ENCODE measurements at places on chromosomes 13 and 19. TPM values are rescaled to one million over a fixed set of nuclear protein-coding genes. Genes with fewer than 3 reads are reported as not detected.

- DNase-seq, result no peak
Measured at GRCh38 chr19:359653-359925, 15.0 kb upstream of the MIER2 start.

GRCh38 chr19:16462757-16463250, 9.0 kb downstream of the EPS15L1 start:
- no peak for DNase-seq

GRCh38 chr13:21897161-21897560, 226.3 kb downstream of the FGF9 start:
- DNase-seq, result no peak

- no peak for DNase-seq
Measured at GRCh38 chr13:44084146-44084545, 204.4 kb downstream of the LACC1 start.

DNA sequence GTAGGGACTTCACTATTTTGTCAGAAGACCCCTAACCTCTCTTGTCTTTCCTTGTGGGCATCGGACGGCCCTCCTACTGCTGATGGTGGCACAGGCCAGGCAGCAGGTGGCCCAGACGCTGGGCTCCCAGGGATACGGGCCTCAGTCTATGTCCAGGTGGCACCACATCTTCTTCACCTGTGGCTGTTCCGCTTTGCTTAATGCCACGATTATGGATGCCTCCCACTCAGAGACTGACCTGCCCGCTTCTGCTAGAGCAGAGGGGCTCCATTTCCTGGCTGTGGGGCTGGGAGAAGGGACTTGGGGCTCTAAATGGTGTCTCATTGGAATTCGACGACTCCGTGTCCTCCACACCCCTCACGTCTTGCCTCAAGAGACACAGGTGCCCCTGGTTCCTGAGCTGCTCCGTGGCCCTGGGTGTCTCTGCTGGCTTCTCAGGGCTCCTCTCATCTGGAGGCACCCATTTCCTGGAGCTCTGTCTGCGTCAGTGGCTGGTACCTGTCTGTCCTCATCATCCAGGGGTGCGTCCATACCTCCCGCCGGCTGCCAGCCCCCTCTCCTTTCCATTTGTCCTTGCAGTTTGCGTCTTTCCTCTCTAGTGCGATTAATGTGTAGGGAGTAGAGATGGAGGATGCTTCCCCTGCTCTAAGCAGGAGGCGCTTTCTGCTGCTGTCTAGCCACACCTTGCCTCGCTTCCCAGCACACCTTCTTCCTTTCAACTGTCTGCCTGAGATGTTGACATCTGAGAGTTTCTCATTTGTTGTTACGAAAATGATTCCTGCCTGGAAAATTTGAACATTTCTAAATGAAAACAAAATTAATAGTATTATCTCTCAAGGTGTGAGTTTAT, 63.4 kb downstream of the TEX29 start:
- DNase-seq, result no peak

GRCh38 chr13:50236898-50237318, 221.7 kb downstream of the KCNRG start:
- DNase-seq, result no peak

DNA sequence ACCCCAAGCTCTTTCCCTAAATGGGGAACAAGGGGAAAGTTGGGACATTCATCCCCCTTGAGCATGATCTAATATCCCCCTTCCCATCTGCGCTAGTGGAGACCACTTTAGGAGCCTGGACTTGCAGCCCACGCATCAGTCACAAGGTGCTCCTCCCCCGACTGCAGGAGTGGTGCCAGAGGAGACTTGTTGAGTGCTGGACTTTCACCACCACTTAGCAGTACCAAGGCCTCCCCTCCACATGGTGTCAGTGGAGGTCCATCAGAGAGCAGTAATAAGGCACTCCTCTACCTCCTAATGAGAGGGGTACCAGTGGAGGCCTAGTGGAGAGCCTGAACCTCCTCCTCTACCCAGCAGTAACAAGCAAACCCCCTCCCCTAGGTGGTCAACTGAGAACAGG, 22.5 kb downstream of the CAB39L start:
- no peak for DNase-seq

GRCh38 chr13:42497798-42498197, 76.2 kb upstream of the TNFSF11 start:
- DNase-seq, result no peak

GRCh38 chr13:48708764-48709163, 55.0 kb downstream of the CYSLTR2 start:
- no peak for DNase-seq

GRCh38 chr13:79500829-79501228, 19.9 kb downstream of the NDFIP2 start:
- DNase-seq, result no peak

DNA sequence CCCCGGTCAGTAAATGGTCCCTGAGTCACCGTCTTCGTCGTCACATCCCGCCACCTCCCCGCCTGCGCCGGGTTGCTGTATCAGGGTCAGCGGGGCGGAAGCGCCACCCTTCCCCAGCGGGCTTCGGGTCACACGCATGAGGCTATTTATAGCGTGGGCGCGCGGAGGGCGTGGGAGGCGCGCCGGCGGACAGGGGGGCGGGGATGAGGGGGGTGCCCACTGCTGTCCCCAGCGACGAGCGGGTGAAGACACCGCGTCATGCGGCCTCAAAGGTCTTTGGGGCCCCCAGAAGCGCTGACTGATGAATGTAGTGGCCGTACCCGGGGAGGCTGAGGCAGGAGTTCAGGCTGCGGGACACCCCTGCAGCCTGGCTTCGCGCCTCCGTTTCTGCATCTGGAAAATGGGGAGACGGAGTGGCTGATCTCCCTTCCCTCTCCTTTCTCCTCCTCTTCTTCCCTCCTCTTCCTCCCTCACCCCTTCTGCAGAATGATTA, 7.9 kb downstream of the UNC13A start:
- DNase-seq, result peak; percentile 61

DNA sequence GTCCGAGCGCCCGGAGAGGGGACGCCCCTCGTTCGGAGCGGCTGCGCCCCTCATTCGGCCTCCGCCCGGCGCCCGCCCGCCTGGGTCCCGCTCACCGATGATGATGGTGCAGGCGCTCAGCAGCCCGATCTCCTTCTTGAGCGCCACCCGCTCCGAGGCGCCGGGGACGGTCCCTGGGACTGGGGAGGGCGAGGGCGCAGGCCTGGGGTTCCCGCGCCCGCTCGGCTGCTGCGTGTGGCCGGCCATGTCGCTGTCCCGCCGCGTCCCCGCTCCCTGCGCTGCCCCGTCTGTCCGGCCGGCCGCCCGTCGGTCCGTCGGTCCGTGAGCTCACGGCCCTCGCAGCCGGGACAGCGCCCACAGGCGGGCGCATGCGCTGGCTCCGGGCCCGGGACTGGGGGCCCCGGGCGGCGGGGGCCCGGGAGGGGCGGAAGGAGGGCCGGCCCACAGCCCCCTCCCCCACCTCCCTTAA, at the start of gene SLC7A10:
TSS of gene SLC7A10 (minus strand) at position 393 of the 469 bp plus-strand sequence. CDS start at position 246, 147 bp downstream.
- DNase-seq, result no peak

The KANK2 gene
- 3.3 TPM for total RNA-seq

The RGCC gene
- 2.7 TPM for total RNA-seq
